Hematopoietic multipotent progenitor cell (in vitro differentiated cells): ENCODE measurements at places on chromosomes 12 and 14.

GRCh38 chr14:75609606-75610475, 31.4 kb downstream of the FLVCR2 start:
- no peak for DNase-seq

DNA sequence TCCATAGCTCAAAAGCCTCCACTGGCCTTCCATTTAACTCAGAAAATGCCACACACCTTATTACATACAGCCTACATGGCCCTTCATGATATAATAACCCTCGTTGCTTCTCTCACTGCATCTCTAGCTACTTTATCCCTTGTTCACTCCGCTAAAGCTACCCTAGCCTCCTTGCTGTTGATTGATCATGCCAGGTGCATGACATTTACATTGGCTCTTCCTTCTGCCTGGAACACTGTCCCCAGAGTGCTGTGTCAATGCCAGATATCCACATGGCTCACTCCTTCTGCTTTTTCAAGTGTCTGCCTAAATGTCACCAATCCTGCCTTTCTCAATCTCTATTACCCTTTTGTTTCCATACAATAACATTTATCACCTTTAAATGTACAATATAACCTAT, 58.3 kb downstream of the CAND1 start:
- no peak for DNase-seq

DNA sequence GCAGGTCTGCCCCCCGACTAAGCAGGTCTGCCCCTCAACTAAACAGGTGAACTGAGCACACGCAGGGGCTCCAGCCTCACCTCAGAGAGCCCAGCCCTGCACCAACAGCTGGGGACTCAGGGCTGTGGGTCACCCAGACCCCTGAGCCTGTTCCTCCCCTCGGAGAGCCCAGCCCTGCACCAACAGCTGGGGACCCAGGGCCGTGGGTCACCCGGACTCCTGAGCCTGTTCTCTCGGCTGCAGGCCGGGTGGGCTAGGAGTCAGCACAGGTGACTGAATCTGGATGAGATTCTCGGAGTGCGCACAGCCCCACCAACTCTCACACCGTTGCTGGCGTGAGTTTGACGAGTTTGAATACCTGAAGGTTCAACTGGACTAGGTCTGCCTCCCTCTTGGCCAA, 20.3 kb upstream of the ANKLE2 start:
- no peak for DNase-seq

- DNase-seq: no peak
Observed at GRCh38 chr12:50234347-50234746, 49.0 kb downstream of the LIMA1 start.

- DNase-seq: no peak
Observed at GRCh38 chr12:57657744-57658143, 24.7 kb upstream of the B4GALNT1 start.

DNA sequence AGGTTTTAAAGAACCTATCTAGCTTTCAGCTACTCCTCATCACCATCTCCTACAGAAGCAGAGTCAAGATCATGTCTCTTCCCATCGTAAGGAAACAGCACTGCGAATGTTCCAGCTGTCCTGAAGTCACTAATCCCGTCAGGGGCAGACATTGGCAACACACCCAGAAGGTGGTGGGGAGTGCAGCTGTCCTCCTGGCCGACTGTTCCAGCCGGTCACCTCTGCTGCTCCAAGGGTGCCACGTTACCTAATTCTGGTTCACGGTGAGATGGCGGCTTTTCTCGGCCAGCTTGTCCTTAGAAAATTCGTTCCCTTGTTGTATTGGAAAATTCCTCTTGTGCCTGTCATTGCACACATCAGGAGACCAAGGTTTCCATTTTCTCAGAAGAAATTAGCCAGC, 196.2 kb downstream of the ZFP36L1 start:
- no peak for DNase-seq

- no peak for DNase-seq
Observed at GRCh38 chr12:122385171-122386016, 37.1 kb downstream of the CLIP1 start.

- peak; percentile 18 for DNase-seq
Observed at GRCh38 chr14:81535396-81536164, 1.9 kb upstream of the SEL1L start.

GRCh38 chr14:45145214-45145613, 9.5 kb downstream of the FANCM start:
- no peak for DNase-seq

DNA sequence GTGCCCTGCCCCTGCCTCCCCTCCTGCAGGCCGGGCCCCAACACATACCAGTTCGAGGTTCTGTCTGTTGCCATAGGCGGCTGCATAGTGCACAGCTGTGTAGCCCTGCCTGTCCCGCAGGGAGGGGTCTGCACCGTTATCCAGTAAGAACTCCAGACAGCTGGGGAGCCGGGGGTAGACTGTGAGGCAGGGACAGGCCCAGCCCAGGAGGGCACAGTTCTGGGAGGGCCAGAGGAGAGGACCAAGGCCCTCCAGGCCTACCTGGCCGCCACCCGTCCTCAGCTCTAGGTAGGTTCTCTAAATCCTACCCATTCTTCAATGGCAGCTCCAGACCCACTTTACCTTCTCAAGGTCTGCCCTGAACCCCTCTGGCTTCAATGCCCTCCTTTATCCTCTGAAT, 9.5 kb downstream of the ANKRD52 start:
- no peak for DNase-seq
